Posterior vena cava (tissue), 2 donors: ENCODE measurements at places on chromosomes 11 and 22. TPM values are rescaled to one million over a fixed set of nuclear protein-coding genes. Genes with fewer than 3 reads are reported as not detected.

- no peak for DNase-seq
Measured at GRCh38 chr11:44814881-44815592, 88.3 kb downstream of the TSPAN18 start.

- no peak for DNase-seq
Measured at GRCh38 chr11:127506647-127507046, 506.1 kb upstream of the KIRREL3 start.

DNA sequence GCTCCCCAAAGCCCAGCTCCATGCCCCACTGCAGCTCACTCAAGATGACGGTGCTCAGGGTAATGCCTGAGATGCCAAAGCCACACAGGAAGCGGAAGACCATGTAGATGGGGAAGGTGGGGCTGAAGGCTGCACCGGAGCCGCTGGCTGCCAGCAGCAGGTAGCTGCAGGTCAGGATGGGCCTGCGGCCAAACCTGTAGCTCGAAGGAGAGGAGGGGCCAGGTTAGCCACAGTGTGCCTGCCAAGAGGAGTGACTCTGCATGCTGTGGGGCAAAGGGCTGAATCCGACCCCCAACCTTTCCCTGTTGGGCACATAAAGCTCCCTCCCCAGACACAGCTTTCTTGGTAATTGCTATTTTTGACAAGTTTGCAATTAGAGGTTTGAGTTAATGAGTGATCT lies 14.9 kb upstream of the SLC22A6 start:
- DNase-seq = no peak

GRCh38 chr11:66231561-66231960 lies 36.9 kb upstream of the RAB1B start:
- DNase-seq = no peak

DNA sequence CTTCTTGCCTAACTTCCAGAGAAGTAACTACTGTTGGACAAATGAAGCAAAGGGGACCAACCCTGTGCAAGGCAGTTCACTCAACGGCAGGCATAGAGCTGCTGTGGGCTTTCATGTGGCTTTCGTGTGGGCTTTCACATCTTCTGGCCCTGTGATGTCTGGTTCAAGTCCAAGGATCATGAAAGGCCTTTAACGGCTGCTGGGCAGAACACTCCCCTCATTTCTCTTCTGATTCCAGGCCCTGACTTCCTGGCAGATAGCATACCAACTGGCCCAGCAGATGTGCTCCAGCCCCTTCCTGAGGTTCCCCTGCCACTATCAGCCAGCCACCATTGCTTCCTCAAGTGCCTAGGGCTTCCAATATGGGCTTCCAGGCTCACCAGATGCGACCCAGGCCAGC lies 28.7 kb upstream of the CTR9 start:
- no peak for DNase-seq

DNA sequence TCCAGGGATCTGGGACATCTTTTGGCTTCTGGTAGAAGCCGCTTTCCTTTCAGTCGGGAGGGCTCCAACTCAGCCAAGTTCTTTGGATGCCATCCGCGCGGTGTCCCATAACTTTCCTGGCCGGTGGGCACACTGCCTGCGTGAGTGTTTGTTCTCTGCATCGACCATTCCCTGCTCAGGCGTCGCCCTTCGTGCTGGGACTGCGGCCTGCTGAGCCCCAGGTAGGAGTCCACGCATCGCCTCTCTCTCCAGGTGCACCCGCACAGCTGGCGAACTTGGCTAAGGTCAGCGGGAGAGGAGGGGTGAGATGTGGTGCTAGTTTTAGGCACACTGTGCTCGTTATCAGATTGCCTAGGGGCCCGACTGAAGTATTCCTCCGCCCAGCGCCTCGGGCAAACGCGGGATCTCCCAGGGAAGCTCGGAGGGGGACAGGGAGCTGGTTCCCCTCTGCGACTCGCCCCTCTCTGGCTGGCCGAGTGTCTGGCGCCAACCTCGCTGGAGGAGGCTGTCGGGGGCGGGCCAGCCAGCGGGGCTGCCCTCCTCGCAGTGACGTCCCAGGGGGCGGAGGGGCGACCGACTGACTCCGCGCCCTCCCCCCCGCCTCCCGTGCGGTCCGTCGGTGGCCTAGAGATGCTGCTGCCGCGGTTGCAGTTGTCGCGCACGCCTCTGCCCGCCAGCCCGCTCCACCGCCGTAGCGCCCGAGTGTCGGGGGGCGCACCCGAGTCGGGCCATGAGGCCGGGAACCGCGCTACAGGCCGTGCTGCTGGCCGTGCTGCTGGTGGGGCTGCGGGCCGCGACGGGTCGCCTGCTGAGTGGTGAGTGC lies at the start of gene LAYN:
LAYN (plus strand) TSS at position 607 of the 823 bp plus-strand sequence; CDS start at position 731, 124 bp downstream.
- peak; percentile 82 for DNase-seq

- no peak for DNase-seq
Measured at GRCh38 chr11:133840479-133840941, 4.8 kb downstream of the SPATA19 start.

Gene OR51B4
- total RNA-seq = 0.46 TPM

Gene RAB38
- total RNA-seq = 0.97 TPM
